ENCODE measurements at places on chromosomes 16 and 17.

GRCh38 chr16:86663685-86664521, 85.6 kb downstream of the FOXL1 start:
- no peak for DNase-seq

- DNase-seq, result no peak
Measured at GRCh38 chr16:19861811-19862327, 22.8 kb downstream of the GPRC5B start.

- no peak for DNase-seq
Measured at GRCh38 chr16:81405702-81406113, 38.9 kb upstream of the CMIP start.

- DNase-seq, result no peak
Measured at GRCh38 chr16:88781140-88782077, 3.6 kb downstream of the PIEZO1 start.

GRCh38 chr16:46620266-46621005, 743 bp downstream of the SHCBP1 start:
- DNase-seq, result no peak

GRCh38 chr16:27526180-27526579, 23.5 kb downstream of the GTF3C1 start:
- no peak for DNase-seq

DNA sequence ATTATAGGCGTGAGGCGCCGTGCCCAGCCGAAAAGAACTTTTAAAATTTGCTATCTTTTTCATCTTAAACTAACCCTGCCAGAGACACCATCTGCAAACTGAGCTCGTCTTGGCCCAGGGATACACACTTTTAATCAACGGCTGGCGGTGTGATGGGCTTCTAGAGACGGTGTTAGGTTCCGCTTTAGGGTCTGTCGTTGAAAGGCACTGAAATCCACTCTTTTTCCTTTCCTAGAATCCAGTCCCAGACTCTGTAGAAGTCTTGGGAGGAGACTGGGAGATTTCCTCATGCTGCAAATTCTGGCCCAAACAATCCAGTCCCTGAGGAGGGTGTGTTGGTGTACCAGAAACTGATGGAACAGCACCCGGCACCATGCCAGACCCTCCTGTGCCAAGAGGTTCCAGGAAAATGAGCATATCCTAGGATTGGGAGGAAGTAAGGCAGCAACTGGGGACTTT, 52.0 kb upstream of the TEX2 start:
- no peak for DNase-seq

DNA sequence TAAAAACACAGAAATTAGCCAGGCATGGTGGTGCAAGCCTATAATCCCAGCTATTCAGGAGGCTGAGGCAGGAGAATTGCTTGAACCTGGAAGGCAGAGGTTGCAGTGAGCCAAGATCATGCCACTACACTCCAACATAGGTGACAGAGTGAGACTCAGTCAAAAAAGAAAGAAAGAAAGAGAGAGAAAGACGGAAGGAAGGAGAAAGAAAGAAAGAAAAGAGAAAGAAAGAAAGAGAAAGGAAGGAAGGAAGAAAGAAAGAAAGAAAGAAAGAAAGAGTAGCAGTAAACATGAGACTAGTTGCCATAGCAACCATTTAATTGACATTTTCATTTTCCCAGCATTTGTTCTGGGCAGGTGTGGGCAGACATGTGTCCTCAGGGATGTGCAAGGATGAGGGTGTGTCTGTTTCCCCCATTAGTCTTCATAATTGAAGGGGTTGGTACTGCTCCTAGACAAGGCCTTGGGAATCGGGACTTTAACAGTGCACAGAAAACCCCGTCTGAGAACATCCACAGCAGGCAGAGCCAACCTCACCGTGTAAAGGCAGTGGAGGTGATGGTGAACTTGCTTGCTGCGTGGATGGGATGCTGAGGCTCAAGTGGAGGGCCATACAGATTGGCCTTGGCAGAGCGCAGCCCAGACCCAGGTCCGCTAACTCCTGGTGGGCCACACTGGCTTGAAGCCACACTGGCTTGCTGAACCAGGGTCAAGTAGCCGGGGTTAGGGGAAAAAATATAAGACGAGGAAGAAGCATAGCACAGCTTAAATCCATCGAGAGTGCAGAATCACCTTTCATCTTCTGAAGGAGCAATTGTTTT, 35.2 kb upstream of the KIFC3 start:
- DNase-seq, result no peak

DNA sequence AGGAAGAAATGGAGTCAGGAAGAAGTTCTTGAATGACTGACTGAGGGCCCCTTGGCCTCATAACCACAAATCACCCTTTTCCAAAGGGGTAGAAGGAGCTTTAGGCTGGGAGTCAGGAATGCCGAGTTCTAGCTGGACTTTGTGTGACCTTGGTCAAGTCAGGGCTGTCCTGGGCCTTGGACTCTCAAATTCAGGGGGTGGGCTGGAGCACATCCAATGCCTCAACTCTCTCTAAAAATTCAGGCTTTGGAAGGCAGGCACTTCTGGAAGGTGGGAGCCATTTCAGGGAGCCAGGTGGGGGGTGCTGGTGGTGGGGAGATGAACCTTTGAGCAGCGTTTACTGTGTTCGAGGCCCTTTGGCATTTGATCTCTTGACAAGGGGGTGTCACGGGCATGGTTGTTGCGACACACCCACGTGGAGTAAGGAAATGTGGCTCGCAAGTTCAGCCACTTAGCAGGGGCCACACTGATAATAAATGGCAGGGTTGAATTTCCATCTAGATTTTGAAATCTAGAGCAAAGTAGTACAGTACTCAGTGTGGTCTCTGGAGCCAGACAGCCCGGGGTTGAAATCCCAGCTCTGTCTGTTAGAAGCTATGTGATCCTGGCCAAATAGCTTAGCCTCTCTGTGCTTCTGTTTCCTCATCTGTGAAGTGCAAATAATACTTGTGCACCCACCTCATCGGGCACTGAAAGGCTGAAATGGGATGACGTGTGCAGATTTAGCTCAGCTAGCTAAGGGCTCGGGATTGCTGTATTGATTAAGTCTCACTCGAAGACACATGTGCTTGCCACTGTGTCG, 47.1 kb upstream of the CIBAR2 start:
- no peak for DNase-seq

DNA sequence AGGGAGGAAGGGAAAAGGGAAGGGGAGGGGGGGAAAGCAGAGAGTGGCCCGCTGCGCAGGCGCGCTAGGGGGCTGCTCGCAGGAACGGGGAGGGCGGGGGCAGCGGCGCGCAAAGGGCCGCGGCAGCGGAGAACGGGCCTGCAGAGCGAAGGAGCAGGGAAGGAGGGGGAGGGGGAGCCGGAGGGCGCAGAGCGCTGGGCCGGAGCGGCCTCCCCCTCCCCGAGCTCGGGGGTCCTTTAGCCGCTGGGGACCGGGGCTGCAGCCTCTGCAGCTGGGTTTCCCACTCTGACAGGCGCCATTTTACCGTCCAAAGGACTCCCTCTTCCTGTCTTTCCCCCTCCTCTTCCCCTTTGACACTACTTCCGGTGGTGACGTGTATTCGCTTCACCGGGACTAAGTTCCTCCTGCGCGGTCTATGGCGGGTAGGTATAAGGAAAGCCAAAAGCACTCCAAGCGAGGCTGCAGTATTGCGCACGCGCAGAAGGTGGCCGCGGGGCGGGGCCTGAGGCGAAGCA, at the start of gene CTDNEP1:
TSS of gene CTDNEP1 (minus strand) at position 74 of the 515 bp plus-strand sequence. CDS start 438 bp downstream, outside the sequence.
- peak; percentile 99 for DNase-seq

GRCh38 chr17:80414508-80414802, 512 bp upstream of the ENDOV start:
- DNase-seq, result no peak

DNA sequence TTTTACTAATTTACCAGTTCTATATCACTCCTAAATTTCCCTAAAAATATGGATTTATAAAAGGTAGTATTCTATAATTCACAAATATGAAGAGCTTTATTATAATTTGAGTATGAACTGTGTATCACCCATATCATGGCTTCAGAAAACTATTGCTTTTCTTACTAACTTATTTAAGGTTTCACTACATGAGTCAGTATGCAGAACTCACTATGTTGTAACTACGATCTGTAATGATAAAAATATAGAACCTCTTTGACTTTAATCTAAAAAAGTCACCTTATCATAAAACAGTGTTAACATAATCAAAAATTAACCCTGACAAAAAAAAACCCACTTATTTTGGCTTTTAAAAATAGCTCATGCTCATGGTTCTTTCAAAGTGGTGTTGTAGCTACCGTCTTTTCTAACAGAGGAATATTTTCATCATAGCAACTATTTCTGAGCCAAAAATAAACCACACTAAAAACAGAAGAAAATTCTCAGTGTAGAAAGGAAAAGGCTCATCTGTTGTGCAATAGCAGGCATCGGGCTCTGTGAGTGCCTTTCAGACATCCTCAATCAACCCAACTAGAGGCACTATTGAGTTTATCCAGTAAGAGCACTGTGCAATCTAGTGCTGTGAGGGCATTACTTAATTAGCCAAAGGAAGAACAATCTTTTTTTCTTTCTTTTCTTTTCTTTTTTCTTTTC, 42.1 kb downstream of the ITGAM start:
- DNase-seq, result no peak

DNA sequence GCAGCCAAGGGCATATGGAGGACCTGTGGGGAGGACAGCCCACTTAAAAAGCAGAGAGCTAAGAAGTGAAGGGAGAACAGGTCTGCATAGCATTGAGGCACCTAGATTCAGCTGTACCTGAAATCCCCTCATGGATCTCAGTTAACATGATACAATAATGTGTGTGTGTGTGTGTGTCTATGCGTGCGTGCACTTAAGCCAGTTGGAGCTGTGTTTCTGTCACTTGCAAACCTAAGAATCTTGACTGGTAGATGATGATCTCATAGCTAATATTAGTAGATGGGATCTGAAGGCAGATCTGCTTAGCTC, 1.7 kb upstream of the ITPRIPL2 start:
- DNase-seq, result no peak

- DNase-seq, result no peak
Measured at GRCh38 chr16:52368859-52369258, 178.1 kb downstream of the TOX3 start.

GRCh38 chr17:63697341-63698286, 2.3 kb downstream of the LIMD2 start:
- no peak for DNase-seq

All from renal cortex interstitium (tissue), 15 donors.